ENCODE measurements at places on chromosomes 13 and 19. TPM values are rescaled to one million over a fixed set of nuclear protein-coding genes. Genes with fewer than 3 reads are reported as not detected.

DNA sequence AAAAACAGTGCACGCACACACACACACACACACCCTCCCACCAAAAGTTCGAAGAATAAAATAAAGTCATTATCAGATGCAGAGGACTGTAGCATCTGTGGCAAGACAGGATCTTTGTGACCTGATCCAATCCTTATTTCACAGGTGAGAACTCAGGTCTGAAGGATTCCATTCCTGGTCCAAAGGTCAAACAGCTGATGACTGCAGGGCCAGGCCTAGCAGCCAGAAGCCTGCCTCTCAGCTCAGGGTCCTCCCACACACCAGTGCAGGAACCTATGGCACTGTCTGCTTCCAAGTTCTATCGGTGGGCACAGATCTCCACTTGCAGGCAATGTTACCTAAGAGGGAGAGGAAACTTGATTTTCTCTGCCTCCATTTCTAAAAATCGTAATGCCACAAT, 57.5 kb downstream of the SERP2 start:
- DNase-seq: no peak

DNA sequence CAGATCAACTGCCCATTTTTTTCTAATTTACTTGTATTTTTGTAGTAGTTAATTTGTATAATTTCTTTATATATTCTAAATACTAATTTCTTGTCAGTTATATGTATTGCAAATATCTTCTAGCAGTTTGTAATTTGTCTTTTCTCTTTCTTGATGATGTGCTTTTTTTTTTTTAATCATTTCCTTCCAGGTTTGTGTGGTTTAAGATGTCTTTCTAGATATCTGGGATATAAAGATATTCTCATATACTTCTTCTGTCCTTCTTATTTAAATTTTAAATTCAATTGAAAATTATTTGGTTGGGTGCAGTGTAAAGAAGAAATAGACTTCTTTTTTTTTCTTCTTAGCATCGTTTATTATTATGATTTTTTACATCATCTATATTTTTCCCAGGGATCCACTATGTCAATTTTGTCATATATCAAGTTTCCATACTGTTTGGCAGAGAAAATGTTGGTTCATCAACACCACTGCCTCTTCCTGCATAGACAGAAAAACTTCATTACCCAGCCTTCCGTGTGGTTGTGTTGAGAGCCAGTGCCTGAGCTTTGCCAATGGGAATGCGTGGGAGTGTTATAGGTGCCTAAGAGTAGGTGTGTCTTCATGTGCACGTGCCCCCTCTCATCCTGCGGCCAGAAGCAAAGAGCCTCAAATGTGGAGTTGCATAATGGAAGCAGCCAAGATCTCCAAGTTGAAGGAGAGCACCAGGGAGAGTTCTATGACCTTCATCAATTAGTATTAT, 15.8 kb downstream of the CPB2 start:
- DNase-seq: no peak

Gene DMWD
- total RNA-seq: 12.4 TPM

Gene ELSPBP1
- 0.24 TPM for total RNA-seq

DNA sequence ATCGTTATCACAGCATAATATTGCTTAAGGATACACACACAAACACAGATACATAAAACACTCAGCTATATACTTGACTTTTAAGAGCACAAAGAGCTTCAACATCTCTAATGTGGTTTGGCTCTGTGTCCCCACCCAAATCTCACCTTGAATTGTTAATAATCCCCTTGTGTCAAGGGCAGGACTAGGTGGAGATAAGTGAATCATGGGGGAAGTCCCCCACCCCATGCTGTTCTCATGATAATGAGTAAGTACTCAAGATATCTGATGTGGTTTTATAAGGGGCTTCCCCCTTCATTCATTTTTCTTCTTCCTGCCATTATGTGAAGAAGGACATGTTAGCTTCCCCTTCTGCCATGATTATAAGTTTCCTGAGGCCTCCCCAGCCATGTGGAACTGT, 481.4 kb downstream of the PCDH9 start:
- no peak for DNase-seq

- no peak for DNase-seq
Observed at GRCh38 chr13:108225440-108225839, 7.2 kb downstream of the ABHD13 start.

All from thymus (tissue), 14 donors.